ENCODE measurements at places on chromosomes 3 and 15.

- no peak for DNase-seq
Observed at GRCh38 chr3:134369861-134370596, 4.2 kb downstream of the AMOTL2 start.

DNA sequence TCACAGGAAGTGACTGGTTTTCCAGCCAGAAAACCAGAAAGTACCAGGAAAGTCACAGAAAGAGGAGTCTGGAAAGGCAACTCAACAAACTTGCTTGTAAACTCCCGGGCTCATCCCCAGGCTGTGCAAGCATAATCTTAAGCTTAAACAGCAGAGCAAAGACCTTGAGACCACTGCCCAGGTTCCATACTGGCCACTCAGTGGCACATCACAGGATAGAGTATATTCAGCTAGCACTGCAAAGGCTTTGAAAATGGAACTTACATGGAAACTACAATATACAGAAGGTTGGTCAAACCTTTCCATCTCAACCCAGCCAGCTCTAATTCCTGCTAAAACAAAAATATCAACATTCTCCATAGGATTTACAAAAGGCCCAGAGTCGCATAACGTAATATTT lies 20.1 kb downstream of the DMXL2 start:
- no peak for DNase-seq

DNA sequence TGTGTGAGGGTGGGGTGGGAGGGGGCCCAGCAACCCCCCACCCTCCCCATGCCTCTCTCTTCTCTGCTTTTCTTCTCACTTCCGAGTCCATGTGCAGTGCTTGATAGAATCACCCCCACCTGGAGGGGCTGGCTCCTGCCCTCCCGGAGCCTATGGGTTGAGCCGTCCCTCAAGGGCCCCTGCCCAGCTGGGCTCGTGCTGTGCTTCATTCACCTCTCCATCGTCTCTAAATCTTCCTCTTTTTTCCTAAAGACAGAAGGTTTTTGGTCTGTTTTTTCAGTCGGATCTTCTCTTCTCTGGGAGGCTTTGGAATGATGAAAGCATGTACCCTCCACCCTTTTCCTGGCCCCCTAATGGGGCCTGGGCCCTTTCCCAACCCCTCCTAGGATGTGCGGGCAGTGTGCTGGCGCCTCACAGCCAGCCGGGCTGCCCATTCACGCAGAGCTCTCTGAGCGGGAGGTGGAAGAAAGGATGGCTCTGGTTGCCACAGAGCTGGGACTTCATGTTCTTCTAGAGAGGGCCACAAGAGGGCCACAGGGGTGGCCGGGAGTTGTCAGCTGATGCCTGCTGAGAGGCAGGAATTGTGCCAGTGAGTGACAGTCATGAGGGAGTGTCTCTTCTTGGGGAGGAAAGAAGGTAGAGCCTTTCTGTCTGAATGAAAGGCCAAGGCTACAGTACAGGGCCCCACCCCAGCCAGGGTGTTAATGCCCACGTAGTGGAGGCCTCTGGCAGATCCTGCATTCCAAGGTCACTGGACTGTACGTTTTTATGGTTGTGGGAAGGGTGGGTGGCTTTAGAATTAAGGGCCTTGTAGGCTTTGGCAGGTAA lies 8.1 kb downstream of the FAM131A start:
- DNase-seq, result no peak

DNA sequence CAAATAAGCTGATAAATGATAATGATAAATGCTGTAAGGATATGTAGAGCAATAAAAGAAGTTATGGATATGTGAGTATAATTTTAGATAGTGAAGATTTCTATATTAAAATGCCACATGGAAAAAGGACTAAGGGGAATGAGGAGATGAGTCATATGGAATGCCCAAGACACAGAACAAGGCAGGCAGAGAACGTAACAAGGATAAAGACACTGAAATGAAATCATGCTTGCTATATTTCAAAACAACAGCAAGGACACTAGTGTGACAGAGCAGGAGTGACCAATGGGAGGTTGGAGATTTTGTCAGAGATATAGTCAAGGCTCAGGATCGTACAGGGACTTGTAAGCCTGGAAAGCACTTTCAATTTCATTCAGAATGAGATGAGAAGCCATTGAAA lies 621.5 kb upstream of the SEMA6D start:
- no peak for DNase-seq

- DNase-seq, result no peak
Observed at GRCh38 chr3:50542177-50543034, 25.1 kb downstream of the C3orf18 start.

DNA sequence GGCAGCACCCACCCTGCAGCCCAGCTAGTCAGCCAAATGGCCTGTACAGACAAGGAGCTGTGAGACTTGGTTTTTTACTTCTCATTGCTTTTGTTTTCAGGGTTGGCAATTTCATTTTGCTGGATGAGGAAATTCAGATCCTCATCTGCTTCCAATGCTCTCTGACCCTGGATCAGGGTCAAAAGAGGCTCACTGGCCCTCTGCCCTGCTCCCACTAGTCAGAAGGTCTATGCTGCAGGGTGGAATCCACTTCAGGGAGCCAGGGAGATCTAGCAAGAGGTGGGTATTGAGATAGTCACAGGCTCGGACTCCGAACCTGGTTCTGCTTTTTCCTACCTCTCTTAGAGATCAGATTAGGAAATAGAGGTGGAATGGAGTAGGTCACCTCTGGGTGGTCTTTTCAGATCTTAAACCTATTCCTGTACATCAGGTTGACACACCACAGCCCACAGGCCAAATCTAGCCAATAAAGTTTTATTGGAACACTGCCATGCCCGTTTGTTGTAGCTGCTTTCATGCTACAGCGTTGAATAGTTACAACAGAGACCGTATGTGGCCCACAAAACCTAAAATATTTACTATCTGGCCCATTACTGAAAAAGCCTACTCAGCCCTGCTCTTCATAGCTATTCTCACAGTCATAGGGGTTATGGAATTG lies 26.4 kb upstream of the GLCE start:
- DNase-seq, result no peak

All from activated CD8-positive, alpha-beta memory T cell treated with anti-CD3 and anti-CD28 coated beads for 1 hour (primary cell).